ENCODE measurements at places on chromosomes 12 and 14. TPM values are rescaled to one million over a fixed set of nuclear protein-coding genes. Genes with fewer than 3 reads are reported as not detected.

- no peak overlapping the region for H3K4me3 ChIP-seq
- no peaks in the 10 kb centered on the region for H3K36me3 ChIP-seq
- H3K27ac ChIP-seq: no peak overlapping the region
Measured at GRCh38 chr14:102951799-102952198, 29.3 kb downstream of the AMN start.

GRCh38 chr14:56501909-56502530 lies 77.6 kb upstream of the TMEM260 start:
- H3K4me3 ChIP-seq: no peak overlapping the region
- H3K27ac ChIP-seq: no peak overlapping the region
- no peaks in the 10 kb centered on the region for H3K4me1 ChIP-seq
- no peaks in the 10 kb centered on the region for H3K36me3 ChIP-seq
- H3K27me3 ChIP-seq: peaks cover 7% of the 10 kb centered on the region

DNA sequence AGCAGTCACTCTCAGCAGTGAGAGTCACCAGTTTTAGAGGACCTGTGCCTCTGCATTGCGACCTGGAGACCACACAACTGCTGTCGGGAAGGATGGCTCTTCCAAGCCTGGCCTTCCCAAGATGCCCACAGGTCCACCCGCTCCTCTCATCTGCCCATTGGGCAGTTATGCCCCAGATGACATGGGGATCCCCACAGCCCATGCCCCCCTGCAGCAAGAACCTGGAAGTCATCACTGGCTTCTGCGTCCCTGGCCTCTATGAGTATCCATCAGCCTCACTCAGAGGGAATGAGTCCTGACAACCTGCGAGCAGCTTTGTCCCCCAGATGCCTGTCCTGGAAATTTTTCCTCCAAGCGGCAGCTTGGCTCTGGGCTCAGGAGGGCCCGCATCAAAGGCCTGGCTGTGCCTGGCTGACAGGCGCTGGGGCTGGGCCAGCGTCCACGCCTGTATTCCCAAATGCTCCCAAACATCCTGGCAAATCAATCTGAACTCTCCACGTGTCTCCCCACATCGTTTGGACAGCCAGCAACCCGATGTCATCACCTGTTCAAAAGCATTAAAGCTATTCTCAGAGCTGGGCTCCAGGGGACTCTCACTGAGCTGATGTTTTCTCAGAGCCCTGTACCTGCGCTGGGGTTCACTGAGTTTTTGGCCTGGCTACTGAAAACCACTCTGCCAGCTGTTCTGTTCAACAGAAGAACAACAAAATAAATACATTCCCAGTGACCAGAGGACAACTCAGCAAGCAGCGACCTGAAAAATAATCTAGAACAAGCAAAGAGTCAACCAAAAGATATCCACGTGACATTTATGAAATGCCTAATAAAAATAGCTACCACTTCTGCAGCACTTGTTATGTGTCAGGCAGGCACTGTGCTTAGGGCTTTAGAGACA lies 57.8 kb downstream of the CLMN start:
- H3K27me3 ChIP-seq: no peaks in the 10 kb centered on the region
- DNase-seq: no peak
- no peaks in the 10 kb centered on the region for H3K36me3 ChIP-seq
- H3K4me3 ChIP-seq: no peak overlapping the region

DNA sequence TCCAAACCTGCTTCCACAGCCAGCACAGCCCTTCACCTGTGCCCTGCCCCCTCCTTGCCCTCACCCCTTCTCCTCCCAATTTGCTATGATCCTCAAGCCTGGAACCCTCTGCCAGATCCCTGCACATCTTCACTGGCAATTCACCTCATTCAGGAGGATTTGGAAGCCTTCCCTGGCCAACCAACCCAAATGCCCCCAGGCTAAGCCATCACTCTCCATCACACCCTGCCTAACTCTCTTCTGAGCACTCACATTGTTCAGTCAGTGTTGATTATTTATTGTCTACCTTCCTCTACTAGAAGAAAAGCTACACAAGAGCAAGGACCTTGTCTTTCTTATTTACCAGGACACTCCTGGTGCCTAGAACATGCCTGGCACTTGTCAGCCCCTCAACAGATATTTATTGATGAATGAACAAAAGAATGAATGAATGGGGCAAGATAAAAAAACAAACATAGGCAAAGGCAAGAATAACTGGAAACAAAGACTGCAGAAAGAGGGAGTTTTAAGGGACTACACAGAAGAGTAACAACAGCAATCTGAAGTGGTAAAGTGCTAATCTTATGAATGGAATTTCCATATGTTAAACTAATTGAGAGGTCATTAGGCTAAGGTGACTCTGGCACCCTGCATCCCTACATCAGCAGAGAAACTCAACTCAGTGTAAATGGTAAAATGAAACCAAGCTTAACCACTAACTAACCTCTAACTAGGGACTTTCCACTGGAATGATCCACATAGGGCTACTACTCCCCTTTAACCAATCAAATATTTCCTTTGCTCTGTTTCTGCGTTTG lies 33.4 kb downstream of the TMTC1 start:
- DNase-seq: no peak
- no peak overlapping the region for H3K4me3 ChIP-seq
- no peaks in the 10 kb centered on the region for H3K4me1 ChIP-seq
- H3K36me3 ChIP-seq: no peaks in the 10 kb centered on the region

GRCh38 chr14:91755570-91756295 lies 23.8 kb upstream of the CATSPERB start:
- no peak overlapping the region for H3K27ac ChIP-seq
- DNase-seq: no peak
- H3K4me1 ChIP-seq: no peaks in the 10 kb centered on the region
- peaks cover 19% of the 10 kb centered on the region for H3K36me3 ChIP-seq

GRCh38 chr12:18644564-18644963 lies 93.2 kb downstream of the PLCZ1 start:
- DNase-seq: no peak
- H3K4me3 ChIP-seq: no peak overlapping the region
- H3K36me3 ChIP-seq: no peaks in the 10 kb centered on the region
- H3K27me3 ChIP-seq: no peaks in the 10 kb centered on the region

- H3K27me3 ChIP-seq: peaks cover 41% of the 10 kb centered on the region
- H3K27ac ChIP-seq: no peak within 1 kb of the TSS
- peaks cover 2% of the 10 kb centered on the region for H3K36me3 ChIP-seq
- DNase-seq: peak; percentile 58
- peak within 1 kb of the TSS; percentile 46 for H3K4me3 ChIP-seq
Measured at GRCh38 chr14:23352506-23353432, at the start of gene SLC22A17. SLC22A17 (minus strand) TSS chr14:23352887.

DNA sequence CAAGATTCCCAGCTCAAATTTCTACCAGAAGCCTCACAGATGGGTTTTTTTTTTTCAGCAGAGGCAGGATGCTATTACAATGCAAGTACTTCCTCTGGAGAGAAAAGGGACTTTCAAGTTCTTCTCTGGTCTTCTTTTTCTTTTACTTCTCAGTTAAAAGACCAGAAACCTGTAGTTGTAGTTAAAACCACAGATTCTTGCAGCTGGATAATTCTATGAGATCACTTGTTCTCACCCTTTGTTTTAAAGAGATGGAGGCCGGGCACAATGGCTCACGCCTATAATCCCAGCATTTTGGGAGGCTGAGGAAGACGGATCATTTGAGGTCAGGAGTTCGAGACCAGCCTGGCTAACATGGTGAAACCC lies 47.6 kb upstream of the OVCH1 start:
- H3K4me1 ChIP-seq: no peaks in the 10 kb centered on the region
- no peaks in the 10 kb centered on the region for H3K36me3 ChIP-seq
- DNase-seq: no peak
- H3K27ac ChIP-seq: no peak overlapping the region

DNA sequence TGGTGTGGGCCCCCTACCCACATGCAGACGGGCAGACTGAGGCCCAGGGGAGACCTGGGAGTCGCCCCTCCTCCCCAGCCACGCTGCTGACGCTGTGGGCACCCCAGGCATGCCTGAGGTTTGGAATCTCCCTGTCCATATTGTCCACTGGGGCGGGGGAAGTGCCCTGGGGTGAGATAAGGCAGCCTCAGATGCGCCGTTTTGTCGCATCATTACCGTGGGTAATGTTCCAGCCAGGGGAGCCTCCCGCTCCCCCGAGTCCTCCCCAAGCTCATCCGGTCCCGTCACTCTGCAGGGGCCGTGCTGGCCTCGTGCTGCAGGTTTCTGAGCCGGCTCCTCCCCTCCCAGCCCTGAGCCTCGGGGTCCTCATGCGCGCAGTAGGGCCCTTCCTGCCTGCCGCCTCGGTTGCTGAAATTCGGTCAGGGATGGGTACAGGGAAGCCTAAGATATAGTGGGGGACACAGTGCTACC lies 11.4 kb downstream of the INF2 start:
- H3K4me3 ChIP-seq: no peak overlapping the region
- peaks cover 3% of the 10 kb centered on the region for H3K36me3 ChIP-seq
- no peak overlapping the region for H3K27ac ChIP-seq
- DNase-seq: no peak
- H3K4me1 ChIP-seq: peaks cover 3% of the 10 kb centered on the region
- H3K27me3 ChIP-seq: no peaks in the 10 kb centered on the region

DNA sequence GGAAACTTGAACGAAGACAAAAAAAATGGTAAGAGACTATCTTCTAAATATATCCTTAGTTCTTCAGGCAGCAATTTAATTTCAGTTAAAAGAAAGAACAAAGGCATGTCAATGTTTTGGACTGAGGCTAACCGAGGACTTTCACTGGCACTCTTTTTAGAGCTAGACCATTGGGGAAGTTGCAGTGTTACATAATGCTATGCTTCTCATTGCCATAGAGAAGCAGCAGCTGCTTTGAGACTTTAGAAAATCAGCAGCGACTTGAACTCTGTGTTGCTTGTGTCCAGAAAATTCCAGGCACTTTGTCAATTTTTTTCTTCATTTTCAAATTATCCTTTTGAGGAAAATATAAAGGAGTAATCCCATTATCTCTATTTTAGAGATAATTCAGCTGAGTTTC lies 964.2 kb downstream of the NRXN3 start:
- no peaks in the 10 kb centered on the region for H3K4me1 ChIP-seq
- H3K27me3 ChIP-seq: no peaks in the 10 kb centered on the region
- H3K4me3 ChIP-seq: no peak overlapping the region
- H3K36me3 ChIP-seq: no peaks in the 10 kb centered on the region
- H3K27ac ChIP-seq: no peak overlapping the region

DNA sequence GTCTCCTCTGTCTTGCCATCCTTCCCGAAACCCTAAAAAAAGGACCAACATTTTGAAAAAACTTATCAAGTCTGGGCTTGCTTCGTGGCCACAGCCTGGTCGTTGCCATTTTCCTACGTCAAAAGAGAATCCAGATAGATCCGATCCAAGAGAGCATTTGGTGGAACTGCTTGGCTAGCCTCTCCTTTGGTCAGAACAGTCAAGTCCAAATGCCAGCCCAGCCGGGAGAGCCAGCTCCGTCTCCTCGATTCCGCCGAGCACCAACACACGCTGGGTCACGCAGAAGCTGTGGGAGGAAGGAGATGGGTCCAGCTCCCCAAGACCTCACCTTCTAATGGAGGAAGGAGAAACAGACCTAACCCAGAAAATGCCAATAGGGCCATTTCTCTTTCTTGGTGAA lies 9.3 kb upstream of the PRIMA1 start:
- H3K27me3 ChIP-seq: peaks cover 4% of the 10 kb centered on the region
- no peaks in the 10 kb centered on the region for H3K36me3 ChIP-seq
- no peak overlapping the region for H3K27ac ChIP-seq
- no peak overlapping the region for H3K4me3 ChIP-seq

DNA sequence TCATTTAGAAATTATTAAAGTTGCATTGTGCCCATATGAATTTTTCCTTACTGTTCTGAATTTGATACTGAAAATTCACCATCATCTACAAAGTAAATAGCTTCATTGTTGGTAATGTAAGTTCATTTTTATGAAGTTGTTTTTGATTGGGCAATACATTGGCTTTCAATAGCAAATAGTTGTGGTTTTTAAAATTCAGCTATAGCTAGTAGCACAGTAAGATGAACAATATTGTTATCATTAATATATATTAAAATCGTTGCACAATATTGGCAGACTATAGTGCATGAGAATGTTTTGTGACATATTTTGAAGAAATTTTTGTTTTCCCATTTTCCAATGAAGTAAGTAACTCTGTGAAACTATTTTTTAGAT lies 575.0 kb downstream of the PRKD1 start:
- DNase-seq: no peak
- no peaks in the 10 kb centered on the region for H3K4me1 ChIP-seq
- H3K36me3 ChIP-seq: no peaks in the 10 kb centered on the region
- no peak overlapping the region for H3K27ac ChIP-seq
- no peaks in the 10 kb centered on the region for H3K27me3 ChIP-seq
- no peak overlapping the region for H3K4me3 ChIP-seq

The NPFF gene
- not detected for total RNA-seq

The NRL gene
- total RNA-seq: 3.3 TPM

The CTSG gene
- not detected for total RNA-seq

The ARL1 gene
- total RNA-seq: 41.8 TPM

Measured in activated naive CD8-positive, alpha-beta T cell treated with anti-CD3 and anti-CD28 coated beads, Interleukin-2, amount 10 ng/mL, durations not matched to agents 7 days and 5 days (primary cell).